Caudate nucleus (tissue), 63 donors: ENCODE measurements at places on chromosomes 5 and 9.

GRCh38 chr9:4547016-4547415 is 56.7 kb downstream of the SLC1A1 start:
- no peak for DNase-seq

GRCh38 chr9:36128349-36128748 is 8.2 kb upstream of the GLIPR2 start:
- no peak for DNase-seq

- DNase-seq, result peak; percentile 55
Observed at GRCh38 chr9:120935383-120935857, 8.8 kb upstream of the TRAF1 start.

GRCh38 chr9:70641031-70641430 is 226.6 kb upstream of the KLF9 start:
- no peak for DNase-seq

GRCh38 chr9:71146511-71146910 is 25.1 kb upstream of the TRPM3 start:
- no peak for DNase-seq

- no peak for DNase-seq
Observed at GRCh38 chr5:83368835-83369234, 102.7 kb upstream of the VCAN start.

- no peak for DNase-seq
Observed at GRCh38 chr9:106885451-106885850, 22.5 kb downstream of the ZNF462 start.

GRCh38 chr9:72305102-72305546 is 59.9 kb downstream of the ZFAND5 start:
- DNase-seq, result no peak

DNA sequence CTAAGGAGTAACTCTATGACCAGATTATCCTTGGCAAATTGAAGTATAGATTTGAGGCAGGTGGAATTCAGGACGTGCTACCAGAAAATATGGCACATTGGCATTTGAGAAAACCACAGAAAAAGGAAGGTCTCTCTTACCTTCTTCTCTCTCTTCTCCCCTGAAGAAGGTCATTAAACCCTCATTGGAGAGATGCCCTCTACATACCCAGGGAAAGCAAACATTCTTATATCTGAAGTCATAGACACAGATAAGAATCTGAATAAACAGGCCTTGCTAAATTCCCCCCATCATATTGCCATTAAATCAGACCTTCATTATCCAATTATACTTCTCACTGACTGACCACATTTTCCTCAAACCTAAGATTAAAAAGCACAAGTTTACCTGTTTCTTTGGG is 17.8 kb downstream of the SPINK1 start:
- no peak for DNase-seq

- no peak for DNase-seq
Observed at GRCh38 chr5:33788922-33789566, 102.7 kb downstream of the ADAMTS12 start.

- DNase-seq, result peak; percentile 71
Observed at GRCh38 chr9:124392871-124393460, 22.3 kb downstream of the PSMB7 start.

DNA sequence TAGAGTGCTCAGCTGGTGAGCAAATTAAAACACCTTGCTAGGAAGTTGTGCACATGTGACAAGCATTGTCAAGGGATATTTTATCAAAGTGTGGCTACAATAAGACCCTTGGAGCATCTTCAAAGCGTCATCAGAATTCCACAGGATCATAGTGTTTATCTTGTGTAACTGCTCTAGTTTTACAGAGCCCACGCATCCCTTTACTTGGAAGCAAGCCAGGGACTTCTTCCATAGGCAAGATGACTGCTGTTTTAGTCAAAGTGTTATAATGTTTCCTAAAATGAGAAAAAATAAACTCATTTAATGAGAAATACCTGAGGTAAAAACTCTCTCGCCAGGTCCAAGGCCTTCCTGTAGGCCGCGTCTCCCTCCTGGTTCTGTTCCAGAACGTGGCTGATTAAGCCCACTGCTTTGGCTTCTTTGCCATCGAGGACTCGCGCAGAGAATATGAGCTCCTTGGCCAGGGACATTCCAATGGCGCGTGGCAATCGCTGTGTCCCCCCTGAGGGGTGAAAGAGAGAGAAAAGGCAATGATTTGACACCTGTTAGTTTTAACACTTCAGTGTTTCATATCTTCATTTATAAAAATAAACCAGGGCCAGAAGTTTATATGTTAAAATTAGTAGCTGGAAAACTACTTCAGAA is 141.1 kb downstream of the AUH start:
- no peak for DNase-seq

GRCh38 chr5:57320582-57320981 is 146.7 kb downstream of the GPBP1 start:
- no peak for DNase-seq

DNA sequence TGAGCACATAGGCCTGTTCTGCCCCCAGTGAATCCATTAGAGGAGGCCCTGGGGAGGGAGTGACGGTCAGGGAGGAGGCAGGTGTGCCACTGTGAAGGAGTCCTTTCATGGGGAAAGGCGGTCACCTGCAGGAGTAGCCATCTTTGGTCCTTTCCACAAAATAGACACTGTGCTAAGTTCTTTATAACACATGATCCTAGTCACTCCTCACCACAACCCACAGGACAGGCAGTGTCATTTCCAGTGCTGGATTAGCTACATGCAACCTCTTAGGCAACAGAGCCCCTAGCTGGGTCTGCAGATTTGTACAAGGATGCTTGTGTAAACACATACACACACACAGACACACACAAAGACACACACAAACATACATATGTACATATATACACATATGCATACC is 18.3 kb downstream of the DOCK2 start:
- no peak for DNase-seq

DNA sequence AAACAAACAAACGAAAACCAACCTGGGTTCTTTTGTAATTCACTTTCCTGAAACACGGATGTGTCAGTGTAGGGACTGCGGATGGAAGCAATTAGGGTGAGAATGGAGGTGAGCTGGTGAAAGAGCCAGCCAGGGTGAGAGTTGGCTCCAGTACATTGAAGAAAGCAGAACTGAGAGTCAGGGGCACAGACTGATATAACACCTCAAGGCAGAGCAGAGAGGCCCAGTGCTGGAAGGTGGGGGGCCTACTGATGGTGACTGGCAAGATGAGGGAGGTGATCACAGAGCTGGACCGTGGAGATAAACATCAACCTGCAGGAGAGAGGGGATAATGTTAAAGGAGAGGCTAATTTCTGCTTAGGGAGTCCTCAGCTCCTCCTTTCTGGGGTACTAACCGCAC is 221.1 kb downstream of the MAN2A1 start:
- no peak for DNase-seq

DNA sequence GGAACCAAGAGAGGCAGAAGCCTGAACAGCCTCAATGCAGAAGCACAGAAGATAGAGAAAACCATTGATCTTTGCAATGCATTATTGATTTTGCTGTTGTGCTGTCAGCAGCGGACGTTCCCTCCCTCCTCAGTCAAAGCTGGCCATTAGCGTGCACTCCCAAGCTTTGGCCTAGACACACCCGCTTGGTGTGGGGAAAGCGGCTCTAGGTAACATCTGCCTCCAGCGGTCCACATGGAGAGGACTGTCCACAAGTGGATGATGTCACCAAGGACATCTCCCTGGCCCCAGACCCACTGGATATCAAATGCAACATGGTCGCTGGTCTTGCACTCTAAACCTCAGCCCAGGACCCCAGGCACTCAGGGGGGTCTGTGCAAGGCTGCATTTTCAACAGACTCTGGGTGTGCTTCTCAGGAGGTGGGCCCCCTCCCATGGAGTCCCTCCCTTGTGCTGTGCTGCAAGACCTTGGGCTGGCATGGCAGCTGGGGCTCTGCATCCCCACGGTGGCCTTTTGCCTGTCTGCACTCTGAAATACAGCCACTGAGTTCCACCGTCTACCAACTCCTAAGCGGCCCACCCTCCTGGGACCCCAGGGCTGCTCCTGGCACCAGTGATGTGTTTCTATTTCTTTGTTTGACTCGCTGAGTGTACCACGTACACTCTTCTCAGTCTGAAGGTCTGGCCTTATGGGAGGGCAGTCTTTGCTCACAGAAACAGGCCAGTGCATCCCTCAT is 1.9 kb downstream of the SEMA4D start:
- DNase-seq, result no peak

GRCh38 chr5:82074950-82075349 is 103.1 kb downstream of the ATG10 start:
- no peak for DNase-seq

DNA sequence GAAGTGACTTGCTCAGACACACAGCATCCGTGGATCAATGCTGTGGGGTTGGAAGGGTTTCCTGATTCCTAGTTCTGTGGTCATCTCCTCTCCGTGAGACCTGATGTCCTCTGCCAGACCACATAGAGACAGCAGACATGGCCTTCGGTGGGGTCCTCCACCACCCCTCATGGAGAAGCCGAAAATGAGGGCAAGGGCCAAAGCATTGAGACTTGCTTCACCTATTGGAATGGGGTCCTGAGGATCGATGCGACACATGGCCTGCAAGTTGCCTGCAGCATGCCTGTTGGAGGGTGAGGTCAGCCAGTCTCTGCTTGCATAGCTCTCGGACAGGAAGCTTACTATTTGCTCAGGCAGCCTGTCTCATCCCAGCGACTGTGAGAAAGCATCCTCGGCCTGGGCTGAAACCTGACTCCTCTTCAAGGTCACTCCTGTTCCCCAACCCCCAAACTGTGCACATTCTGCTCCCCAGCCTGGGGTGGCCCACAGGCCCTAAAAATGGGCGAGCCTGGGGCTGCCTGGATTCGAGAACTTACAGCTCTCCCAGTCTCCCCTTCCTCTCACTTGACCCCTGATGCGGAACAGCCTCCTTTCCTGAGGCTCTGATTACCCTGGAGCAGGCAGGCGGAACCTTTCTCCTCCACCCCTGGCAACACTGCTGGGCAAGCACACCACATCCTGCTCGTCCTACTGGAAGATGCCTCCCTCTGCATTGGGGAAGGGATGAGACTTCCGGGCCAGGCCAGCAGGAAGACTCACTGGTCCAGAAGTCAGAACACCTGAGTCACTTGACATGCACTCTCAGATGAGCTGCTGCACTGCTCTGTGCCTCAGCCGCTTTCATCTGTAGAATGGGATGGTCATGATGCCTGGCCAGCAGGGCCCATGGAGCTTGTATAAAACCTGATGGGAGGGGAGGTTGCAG is 186.9 kb downstream of the RGS3 start:
- DNase-seq, result no peak

- no peak for DNase-seq
Observed at GRCh38 chr5:33850100-33850594, 41.6 kb downstream of the ADAMTS12 start.

DNA sequence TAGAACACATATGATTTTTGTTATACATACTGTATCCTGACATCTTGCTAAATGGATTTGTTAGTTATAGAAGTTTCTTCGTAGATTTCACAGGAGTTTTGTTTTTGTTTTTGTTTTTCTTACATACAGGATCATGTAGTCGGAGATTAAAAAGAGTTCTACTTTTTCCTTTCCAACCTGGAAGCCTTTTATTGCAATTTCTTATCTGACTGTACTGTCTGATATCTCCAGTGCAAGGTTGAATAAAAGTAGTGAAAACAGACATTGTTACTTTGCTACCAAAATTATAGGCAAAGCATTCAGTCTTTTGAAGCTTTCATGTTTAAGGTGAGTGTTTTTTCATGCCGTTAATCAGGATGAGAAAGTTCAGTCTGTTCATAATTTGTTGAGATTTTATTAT is 117.4 kb upstream of the PRSS3 start:
- no peak for DNase-seq

DNA sequence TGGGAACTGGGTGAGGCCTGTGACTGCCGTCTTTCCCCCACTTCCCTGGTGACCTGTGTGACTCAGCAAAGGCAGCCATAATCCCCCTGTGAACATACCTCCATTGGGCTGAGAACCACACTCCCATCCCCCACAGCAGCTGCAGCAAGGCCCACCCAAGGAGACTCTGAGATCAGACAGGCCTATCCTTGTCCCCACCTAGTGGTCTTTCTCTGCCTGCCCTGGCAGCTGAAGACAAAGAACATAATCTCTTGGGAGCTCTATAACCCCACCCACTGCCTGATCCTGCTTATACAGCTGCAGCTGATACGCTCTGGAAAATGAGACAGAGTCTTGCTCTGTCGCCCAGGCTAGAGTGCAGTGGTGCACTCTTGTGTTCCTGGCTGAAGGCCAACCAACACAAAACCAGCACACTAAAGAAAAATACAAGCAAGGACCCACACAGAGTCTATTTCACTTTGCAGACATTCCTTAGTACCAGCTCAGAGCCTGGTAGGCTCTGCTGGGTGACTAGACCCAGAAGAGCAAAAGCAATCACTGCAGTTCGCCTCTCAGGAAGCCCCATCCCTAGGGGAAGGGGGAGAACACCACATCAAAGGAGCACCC is 106.7 kb downstream of the MCTP1 start:
- no peak for DNase-seq

GRCh38 chr5:181283347-181283746 is 22.4 kb upstream of the TRIM52 start:
- no peak for DNase-seq

DNA sequence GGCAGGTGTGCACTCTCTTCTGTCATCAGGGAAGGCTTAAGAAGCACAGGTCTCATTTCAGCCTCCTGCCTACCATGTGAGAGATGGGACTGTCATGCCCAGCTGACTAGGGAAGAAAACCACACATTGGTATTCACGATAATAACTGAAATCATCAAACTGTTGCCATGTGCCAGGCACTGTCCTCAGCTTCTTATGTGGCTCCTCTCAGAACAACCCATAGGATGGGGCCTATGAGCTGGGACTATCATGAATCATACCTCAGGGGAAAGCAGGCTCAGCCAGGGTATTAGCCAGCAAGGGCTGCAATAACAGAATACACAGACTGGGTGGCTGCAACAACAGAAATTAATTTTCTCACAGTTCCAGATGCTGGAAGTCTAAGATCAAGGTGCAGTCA is 3.3 kb downstream of the AFAP1L1 start:
- DNase-seq, result no peak

GRCh38 chr5:62653001-62653863 is 74.6 kb downstream of the LRRC70 start:
- no peak for DNase-seq

DNA sequence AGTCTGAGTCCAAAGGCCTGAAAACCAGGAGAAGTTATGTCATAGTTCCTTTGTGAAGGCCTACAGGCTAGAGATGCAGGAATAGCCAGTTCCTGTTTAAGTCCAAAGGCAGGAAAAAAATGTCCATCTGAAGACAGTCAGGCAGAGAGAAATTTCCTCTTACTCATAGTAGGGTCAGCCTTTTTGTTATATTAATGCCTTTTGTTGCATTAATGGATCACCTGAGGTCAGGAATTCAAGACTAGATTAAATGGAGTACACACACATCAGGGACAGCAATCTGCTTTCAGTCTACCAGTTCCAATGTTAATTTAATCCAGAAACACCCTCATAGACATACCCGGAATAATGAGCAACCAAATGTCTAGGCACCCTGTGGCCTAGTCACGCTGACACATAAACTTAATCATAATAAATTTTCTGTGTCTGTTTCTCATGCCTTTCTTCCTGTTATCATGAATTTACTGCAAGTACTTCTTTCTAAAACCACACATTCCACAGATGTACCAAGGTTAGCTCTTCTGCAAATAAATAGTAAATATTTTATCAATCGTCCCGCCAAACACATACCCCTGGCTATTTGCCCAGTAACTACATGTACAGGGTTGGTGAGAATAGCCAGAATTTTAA is 703.9 kb downstream of the EFNA5 start:
- DNase-seq, result no peak
